ENCODE measurements at places on chromosomes 2 and 18.

GRCh38 chr18:25420077-25420825 is 68.3 kb upstream of the ZNF521 start:
- no peak for DNase-seq

DNA sequence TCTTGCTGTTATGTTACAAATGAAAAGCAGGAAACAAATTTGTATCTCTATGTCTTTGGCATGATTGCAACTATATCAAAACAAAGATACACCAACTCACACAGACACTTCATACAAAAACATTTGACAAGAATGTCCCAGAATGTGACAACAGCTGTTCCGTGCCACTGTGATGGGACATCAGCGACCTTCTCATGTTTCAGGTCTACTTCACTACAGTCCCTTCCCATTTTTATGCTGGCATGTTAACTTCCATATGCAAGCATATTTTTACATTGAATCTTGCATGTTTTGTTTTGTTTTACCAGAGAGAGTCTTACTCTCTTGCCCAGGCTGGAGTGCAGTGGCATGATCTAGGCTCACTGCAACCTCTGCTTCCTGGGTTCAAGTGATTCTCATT is 71.2 kb downstream of the STK25 start:
- DNase-seq = no peak

GRCh38 chr2:3491306-3491705 is 28.0 kb downstream of the ADI1 start:
- no peak for DNase-seq

GRCh38 chr18:45527891-45528290 is 87.4 kb upstream of the SLC14A2 start:
- DNase-seq = no peak

DNA sequence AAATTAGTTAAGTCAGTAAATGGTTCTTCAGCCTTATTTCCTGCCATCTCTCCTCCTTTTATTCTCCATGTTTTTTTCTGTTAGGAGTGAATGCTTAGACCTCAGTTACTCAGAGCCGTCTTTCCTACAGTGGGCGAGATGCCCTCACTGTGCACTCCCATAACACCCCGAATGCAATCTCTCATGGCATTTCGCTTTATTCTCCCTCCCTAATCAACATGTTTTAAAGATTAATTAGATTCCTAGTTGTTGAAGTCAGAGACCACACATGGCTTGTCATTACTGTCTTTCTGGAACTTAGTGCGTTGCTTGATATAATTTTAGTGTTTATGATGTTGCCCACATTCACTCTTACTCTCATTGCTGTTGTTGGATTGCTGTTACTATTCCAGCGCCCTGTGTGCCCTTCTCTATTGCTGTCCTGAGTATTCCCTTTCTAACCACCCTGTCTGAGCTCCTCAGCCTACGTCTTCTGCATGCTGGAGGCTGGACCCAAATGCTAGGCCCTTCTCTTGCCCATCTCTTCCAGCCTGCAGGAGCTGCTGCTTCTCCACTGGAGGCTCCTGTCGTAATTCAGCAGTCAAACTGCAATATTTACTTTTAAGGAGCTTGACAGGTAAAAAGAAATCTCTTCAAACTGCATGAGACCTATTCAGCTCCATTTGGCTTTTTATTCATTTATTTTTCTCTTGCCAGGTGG is 99.3 kb downstream of the MAP2 start:
- no peak for DNase-seq
